ENCODE measurements at places on chromosomes 2 and 18.

GRCh38 chr2:64720535-64721319, 67.0 kb upstream of the SERTAD2 start:
- no peak for DNase-seq

- DNase-seq: peak; percentile 58
Measured at GRCh38 chr2:170770606-170771420, 635 bp downstream of the ERICH2 start.

GRCh38 chr2:234991793-234992192, 40.0 kb downstream of the SH3BP4 start:
- DNase-seq: no peak

GRCh38 chr2:119864318-119864717, 104.6 kb downstream of the PTPN4 start:
- no peak for DNase-seq

DNA sequence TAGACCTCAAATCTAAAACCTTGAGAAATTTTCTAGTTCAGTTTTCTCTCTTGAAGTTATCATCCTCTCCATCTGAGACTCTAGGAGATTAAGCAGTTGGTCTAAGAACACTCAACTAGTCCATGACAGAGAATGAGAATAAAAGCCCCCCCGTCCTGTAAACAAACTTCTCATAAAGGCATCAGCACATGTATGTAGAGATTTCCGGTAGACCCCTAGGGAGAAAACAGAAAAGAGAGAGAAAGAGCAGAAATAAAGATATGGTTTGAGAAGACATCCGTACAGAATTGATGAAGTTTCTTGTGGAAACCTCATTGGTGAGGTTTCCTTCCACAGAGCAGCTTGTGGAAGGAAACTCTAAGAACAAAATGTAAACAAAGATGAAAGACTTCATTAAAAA, 3.2 kb upstream of the GPR155 start:
- DNase-seq: no peak

DNA sequence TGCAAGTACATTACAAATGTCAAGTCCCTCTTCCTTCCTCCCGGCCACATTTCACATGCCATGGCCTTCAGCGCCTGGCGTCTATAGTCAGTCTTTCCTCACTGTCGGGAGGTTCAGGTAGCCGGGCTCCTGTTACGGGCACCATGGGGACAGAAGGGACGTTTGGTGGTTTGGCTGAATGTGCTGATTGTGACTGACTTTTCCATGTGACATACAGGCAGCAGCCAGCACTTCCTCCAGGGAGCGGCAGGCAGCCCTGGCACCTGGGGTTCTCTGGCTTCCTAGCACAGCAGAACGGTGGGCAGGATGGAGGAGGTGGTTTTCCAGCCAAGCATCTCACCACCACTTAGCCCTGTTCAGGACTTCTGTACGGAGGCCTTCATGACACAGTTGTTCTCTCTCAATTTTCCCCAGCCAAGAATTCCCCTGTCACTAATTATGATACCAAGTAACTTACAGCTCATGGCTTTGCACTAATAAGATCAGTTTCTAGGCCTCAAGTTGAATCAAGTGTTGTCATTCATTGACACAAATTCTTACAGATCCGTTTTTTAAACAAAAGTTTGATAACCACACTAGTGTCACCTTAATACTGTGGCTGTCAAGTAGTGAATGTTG, 83.9 kb upstream of the REV1 start:
- no peak for DNase-seq

DNA sequence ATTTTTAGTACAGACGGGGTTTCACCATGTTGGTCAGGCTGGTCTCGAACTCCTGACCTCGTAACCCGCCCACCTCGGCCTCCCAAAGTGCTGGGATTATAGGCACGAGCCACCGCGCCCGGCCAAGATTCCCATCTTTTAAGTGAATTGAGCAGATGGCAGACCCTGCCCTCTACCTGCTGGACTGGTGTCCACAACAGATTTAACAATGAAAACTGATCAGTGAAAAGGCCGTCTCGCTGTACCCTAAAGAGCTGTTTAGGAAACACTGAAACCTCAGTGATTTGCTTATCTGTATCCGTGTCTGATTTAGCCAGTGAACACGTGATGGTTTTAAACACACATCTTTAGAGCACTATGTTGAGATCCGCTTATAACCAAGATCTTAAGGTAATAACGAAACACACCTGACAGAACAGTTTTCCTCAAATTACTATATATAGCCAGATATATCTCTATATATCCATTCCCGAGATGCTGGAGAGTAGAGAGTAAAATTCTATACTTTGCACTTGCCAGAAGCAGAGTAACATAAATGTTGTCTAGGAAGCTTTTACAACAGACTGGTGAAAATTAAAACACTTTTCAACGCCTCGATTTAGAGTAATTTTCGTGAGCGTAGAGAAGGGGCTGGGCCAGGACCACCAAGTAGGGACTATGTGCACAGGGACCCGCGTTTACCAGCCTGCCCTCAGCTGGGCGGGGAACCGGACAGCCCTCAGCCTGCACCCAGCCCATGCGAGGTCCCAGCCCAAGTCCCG, 594 bp downstream of the FAM161A start:
- DNase-seq: peak; percentile 15

GRCh38 chr2:129199501-129199900, 780.0 kb upstream of the RAB6C start:
- no peak for DNase-seq

GRCh38 chr2:185291035-185291647, 447.5 kb upstream of the FSIP2 start:
- peak; percentile 74 for DNase-seq

DNA sequence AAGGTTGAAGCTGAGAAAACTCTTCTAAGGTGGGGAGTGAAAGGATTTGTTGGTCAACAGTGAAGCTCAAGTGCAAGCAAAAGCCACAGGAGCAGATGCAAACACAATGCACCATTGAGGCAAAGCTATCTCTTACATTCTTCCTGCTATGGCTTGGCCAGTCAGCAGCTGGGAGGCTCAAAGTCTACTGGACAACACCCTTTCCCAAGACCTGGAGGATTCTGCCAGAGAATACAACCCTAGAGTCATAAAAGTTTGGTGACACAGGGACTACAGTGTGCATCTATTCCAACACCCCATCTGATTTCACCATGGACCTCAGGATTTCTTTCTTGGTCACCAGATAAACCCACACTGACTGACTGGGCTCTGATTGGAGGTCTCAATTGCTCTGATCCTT, 342.0 kb downstream of the HRH4 start:
- no peak for DNase-seq

DNA sequence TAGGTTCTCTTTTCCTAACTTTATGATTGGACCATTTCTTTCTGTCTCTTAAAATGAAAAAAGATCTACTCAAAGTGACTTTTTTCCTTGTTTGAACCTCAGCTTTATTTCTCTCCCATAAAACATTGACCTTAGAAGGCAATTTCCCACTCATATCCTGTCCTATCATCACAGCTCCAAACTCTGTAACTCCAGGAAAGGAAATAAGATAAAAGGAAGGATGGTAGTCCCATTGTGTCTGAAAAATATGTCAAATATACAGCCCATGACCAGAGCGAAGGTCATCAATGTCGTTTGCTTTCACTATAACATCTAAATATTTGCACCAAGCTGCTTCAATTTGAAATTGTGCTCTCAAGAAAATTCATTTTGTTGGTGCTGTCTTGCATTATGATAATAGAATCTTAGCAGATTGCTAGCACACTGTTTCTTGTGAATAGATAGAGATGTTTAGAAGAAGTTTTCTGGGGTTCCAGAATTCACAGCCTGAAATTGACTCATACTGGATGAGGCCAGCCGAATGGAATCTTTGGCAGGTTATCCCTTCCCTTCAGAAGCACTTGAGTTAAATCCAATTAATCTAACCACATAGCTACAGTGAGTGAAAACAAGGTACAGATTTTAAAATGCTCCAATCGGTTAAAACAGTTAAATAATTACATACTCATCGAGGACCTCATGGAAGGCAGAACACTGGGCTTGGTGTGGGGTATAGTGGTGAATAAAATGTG, 95.1 kb downstream of the CRIM1 start:
- DNase-seq: no peak

DNA sequence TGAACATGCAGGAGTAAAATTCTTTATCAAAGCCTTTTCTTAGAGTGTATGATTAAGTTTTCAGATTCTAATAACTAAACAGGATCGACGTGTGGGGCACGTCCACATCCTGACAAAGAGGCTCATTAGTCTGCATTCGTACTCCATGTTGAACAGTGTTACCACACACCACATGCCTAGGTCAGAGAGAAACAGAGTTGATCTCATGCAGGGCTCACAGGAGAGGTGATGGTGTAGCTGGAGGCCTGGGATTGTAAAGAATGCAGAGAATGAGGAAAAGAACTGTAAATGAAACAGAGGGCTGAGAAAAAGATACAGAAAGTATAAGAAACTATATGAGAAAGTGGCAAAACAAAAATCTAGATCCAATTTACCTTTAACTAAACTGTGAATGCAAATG, 632.5 kb downstream of the BCL11A start:
- DNase-seq: no peak

DNA sequence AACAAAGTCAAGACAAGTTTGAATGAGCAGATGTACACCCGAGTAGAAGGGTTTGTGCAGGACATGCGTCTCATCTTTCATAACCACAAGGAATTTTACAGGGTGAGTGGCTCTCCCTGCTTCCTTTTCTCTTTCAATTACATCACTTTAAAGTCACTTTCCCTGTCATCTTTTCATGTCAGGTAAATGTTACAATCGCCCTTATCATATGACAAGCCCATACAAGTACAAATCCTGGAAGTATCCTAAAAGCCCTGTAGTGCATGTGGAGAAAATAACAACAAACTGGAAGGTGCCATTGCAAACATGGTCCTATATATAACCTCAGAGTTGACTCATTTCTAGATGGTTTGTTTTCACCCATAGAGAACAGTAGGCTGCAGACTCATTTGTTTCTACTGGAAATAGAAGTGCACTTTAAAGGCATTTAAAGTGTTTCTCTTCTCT, 126.0 kb downstream of the SP100 start:
- no peak for DNase-seq

GRCh38 chr2:1140389-1141003, 189.8 kb downstream of the SNTG2 start:
- peak; percentile 93 for DNase-seq
